Non-pigmented ciliary epithelial cell (primary cell): ENCODE measurements at places on chromosomes 5 and 9.

DNA sequence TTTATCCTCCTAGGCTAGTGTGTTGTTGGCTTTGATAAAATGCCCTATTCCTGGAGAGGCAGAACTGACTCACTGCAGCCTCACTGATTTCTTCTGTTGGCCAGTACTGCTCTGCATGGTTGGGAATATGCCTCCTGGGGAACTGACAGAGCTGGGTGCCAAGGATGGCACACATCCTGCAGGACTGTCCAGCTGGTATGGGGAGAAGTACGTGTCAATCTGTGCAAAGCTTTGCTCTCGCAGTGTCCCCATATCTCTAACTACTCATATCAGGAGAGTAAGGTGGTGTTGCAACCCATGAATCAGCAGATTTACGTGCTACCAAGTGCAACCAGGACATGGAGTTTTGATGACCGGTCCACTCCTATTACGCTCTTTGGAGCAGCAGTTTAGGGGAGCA, 74.7 kb downstream of the TEK start:
- DNase-seq: no peak

DNA sequence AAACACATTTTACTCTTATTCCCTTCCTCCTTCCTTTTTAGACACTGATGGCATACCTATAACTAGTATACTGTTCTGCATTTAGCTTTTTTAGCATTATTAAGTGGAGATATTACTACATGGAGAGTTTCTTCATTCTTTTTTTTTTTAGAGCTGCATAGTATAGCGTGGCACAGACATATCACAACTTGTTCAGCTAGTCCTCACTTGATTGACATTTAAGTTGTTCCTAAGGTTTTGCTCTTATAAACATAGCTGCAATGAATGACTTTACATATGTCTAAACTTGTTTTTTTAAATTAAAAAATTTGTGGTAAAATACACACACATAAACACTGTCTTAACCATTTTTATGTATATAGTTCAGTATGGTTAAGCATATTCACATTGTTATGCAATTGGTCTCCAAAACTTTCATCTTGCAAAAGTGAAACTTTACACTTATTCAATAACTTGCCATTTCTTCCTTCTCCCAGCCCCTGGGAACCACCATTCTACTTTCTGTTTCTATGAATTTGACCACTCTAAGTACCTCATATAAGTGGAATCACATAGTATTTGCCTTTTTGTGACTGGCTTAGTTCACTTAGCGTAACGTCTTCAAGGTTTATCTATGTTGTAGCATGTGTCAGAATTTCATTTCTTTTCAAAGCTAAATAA, 48.7 kb downstream of the ANKDD1B start:
- DNase-seq: no peak

DNA sequence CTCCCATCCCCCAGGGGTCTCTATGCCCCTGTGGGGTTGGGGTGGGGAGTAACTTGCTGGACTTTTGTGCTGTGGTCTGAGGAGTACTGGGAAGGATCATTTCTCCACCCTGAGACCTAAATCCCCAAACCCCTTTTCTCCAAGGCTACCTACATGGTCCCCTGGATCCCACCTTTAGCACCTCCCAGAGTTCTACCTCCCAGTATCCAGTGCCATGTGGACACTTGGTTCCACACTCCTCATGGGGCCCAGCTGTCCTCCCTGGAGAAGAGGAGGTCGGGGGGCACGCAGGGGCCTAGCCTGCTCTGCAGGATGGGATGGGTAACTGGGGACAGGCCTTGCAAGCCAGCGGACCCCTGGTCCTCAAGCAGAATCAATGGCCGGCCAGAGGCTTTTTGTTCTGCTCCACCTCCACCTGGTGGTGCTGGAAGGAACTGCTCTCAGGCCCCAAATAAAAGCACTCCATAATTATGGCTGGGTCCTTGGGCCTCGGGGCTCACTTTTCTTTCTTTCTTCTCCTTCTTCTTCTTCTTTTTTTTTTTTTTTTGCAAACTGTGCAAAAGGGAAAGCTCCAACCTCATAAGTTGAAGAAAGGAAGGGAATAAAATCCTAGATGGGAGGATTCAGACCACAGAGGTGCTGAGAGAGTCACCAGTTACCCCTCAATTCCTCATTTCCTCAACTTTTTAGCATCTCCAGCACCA, 68.4 kb downstream of the PSD2 start:
- peak; percentile 5 for DNase-seq

- DNase-seq: no peak
These were observed 100.6 kb downstream of the ICE1 start for GRCh38 chr5:5523066-5523505.

DNA sequence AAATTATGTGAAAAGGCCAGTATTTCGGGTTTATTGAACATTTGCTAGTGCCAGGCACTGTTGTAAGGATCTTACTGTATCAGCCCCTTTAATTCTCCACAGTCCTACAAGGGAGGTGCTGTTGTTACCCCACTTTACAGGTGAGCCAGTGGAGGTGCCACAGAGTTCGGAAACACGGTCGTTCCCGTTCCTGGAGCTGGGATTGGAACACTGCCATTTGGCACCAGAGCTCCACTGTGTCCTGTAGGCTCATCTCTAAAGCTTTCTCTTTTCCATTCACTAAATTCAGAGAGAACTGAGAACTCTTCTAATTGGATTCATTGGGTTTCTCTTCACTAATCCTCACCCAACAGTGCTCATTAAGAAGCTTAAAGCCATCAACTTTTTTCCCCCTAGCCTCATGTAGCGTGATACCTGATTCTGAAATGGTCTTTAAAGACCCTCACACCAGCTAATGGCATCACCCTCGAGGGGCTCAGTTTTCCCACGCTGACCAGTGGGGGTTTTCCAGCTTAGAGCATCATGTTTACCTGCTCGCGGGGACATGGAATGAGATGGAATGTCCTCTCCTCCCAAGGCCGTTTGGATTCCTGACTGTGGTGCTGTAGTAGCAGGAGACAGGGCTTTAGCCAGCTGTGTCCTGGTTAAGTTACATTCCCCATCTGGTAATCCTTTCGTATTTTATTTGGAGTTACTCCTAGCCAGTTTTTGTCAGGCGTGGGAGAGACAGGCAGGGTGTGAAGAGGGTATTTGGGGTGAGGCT, 5.8 kb downstream of the ERGIC1 start:
- no peak for DNase-seq

DNA sequence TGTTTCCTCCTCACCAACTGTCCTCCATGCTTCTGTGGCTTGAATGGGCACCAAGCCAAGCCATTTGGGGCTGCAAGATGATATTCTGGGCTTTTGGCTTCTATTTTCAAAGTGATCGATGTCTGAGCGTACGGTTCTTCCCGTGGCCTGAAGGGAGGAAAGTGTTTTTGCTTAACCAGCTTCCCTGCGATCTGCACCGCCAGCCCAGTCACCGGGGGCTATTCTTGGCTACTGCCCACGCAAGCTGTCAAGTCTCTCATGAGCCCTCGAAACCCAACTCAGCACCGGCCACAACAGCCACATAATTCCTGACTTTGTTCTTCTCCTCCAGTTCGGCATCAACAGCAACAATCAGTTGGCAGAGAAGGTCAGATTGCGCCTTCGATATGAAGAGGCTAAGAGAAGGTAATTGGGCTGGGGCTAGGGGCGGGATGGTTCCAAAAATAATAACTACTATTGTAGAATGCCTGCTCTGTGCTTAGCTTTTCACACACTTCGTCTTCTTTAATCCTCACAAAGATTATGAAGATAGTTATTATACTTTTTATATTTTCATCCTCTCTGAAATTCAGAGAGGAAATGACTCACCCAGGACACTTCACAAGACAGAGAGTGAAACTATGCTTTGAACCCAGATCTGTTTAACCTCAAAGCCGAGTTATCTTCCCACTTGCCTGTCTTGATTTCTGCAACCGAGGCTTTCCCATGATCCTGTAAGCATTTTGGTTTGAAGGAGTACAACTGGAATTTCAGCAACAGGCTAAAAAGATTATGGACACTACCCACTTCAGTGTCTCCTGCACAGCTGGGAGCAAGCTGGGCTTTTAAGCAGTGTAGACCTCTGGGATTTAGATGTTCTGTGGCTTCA, 76.4 kb upstream of the RARS1 start:
- peak; percentile 80 for DNase-seq

DNA sequence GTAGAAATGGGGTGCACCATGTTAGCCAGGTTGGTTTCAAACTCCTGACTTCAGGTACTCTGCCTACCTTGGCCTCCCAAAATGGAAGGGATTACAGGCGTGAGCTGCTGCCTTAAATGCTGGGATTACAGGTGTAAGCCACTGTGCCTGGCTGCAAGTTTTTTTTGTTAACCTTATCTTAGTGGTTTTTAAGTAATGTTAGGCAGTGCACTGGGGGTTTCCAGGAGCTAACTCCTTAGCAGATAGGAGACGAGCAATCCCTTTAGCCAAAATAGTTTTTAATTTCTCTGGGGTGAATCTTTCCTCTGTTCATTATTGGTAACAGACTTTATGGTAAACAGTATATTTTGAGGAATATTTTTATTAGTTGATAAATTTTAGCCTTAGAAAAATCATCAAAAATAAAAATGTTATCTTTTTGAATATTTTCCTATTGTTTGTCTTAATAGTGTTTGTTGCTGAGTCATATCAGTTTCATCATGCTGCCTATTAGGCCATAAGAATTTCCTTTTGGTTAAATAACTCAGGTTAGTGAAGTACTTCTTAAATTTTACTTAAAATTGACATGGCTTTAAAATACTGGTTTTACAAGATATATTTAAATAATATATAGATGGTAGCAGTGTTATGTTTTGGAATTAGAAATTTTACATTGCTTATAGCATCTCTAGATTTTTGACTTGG, 37.9 kb downstream of the LMNB1 start:
- no peak for DNase-seq

DNA sequence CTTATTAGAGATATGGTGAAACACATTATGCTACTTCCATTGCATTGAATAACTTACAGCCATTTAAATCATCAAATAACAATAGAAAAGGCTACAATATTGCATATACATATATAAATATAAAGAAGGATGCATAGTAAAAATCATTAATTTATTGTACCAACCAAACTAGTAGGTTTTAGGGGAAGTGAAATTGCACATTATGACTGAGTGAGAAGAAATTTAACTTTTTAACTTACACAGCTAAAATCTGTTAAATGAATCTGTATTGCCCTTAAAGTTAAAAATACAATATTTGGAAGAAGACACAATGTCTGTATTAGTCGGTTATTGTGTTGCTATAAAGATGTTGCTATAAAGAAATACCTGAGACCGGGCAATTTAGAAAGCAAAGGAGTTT, 2073.7 kb upstream of the ACO1 start:
- DNase-seq: no peak

GRCh38 chr5:137923856-137924255, 34.6 kb downstream of the PKD2L2 start:
- DNase-seq: no peak

DNA sequence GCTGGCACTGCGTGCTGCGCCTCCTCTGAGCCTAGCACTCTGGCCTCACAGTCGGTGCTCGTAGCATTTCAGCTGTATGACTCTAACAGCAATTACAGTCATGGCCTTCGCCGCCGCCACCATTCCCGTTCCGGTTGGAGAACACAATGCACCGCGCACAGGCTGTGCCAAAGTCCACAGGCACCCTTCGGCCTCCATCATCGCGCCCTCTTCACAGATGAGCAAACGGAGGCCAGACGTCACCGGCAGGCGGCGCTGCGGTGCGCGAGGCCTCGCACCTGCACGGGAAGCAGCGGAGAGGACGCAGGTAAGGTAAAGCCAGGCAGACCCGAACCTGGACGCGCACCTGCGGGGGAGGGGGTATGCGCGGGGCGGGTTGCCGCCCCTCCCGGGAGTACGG, 128.9 kb downstream of the BARX1 start:
- DNase-seq: no peak

GRCh38 chr9:82526577-82526976, 536.4 kb downstream of the RASEF start:
- no peak for DNase-seq

GRCh38 chr9:83688921-83689320, 18.8 kb downstream of the UBQLN1 start:
- no peak for DNase-seq

GRCh38 chr9:92482329-92482728, at the start of gene ASPN:
Gene ASPN, minus strand, starts transcription at chr9:92482506.
- DNase-seq: no peak

- no peak for DNase-seq
These were observed 139.1 kb upstream of the ERCC6L2 start for GRCh38 chr9:95736370-95736769.

DNA sequence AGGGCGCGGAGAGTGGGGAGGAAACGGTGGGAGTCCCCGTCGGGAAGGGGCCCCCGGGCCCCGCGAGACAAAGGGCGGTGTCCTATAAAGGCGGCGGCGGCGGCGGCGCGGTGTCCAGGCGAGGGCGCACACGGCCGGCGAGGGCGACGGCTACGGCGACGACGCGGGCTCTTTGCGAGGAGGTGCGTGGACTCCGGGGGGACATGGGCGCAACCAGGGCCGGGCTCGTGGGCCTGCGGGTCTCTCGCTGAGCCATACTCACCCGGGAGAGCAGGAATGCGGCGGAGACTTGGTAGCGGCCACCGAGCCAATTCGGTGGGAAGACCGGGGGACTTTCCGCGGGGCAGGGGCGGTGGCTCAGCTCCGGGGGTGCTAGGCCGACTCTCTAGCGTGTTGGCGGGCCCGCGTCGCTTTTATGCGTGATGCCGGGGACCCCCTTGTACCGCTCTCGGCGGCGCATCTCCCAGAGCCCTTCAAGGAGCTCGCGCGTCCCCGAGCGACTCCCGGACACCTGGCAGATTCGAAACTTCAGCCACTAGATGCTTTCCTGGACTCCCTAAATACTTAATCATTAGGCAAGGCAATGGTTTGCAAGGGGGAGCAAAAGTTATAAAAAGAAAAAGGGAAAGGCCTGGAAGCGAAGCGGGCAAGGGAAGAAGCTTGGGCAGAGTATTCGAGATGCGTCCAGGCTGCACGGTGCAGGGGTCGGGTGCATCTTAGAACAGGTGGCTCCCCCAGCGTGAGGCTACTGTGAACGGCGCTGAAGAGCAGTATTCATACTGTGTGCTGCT, 5.9 kb upstream of the TAL2 start:
- DNase-seq: no peak

- DNase-seq: no peak
These were observed 120.1 kb upstream of the CD180 start for GRCh38 chr5:67316695-67317094.

DNA sequence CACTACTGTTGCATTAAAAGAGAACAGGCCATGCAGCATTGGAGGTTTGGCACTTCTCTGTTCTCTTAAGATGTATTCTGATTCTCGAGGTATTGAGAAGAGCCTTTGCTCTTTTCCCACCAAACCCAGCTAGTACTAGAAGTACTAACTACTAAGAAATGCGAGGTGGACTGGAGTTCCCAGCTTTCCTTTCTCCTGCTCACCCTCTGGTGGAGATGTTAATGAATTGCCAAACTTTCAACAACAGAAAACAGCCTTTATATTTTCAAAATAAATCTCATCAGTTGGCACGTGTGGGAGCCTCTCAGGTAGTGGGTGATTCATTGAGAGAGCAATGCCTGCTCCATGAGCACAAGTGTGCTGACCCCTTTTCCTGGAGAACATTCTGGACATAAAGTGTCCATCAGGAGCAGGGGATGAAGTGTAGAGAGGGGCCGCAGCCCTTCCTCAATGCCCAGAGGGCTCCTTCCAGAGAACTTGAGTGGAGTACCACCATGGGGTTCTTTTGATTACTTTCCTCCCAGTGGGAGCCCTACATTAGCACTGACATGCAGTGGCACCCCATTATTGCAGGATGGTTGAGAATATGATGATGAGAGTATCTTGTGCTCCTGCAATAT, 45.7 kb downstream of the TMEM174 start:
- DNase-seq: no peak
